RPMI7951 (cell line): ENCODE measurements at places on chromosomes 7 and 10.

DNA sequence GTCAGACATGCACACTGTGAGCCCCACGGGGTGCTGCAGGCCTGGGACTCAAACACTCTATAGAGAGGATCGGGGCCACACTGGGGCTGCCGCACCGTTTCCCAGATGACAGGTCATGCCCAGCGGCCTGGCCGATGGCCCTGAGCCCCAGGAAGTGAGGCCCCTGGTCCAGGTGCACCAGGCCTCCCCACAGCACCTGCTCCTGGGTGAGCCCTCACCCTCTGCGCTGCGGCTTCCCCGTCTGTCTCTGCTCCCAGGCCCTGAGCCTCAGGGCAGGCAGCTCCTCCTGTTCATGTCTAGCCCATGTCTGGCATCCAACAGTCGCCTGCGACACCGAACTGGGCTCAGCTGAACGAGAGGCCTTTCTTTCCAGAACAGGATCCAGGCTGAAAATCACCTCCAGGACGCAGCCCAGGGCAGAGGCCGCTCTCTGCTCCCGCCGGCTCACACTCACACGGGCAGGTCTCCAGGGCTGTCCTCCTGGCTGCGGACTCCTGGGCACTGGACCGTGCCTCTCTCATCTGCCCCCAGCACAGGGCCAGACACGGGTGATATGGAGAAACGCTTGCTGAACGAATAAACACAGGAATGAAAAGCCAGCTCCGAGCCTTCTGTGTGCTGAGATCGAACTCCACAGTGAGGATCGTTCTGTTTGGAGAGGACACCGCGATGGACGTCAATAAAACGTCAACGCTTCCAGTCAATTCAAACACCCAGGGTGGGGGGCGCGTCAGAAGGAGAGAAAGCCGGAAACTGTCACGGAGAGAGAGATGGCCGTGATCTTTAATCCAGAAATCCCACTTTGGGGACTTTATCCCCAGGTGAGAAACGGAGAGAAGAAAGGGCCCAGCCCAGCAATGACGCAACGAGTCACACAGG lies 202.4 kb downstream of the ELFN1 start:
- DNase-seq, result no peak

DNA sequence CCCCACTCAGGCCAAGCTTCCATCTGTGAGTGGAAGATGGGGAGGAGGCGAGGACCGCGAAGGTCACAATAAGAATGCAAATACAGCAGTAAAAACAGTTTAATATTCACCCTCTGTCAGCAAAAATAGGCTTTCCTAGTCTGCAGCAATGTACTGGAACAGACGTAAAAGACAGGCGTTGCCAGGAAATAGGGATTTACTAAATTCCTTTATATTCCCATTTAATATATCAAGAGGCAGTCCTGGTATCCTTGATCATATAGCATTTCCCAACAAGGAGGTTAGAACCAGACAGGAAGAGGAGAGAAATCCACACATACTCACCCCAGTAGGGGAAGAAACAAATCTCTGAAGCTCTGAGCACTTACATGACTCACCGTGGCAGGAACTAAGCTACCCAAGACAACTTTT lies 1054.9 kb upstream of the C7orf33 start:
- DNase-seq, result no peak

DNA sequence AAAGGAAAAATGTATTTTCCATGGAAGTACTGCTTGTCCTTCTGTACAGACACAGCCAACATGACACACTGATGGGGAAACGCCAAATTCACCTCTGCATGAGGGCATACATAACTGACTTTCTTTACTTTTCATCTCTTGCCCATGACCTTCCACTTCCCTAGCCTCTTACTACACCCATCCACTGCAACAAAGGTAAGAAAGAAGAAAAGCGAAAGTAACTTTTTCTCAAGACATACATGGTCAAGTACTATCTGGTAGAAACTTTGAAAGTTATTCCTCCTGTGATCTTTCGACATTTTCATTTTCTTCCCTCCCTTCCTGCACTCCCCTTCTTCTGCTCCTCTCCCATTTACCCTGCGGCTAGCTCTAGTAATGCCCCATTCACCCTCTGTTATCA lies 130.8 kb downstream of the USP6NL start:
- no peak for DNase-seq

- DNase-seq, result no peak
These were observed 1125.3 kb upstream of the C7orf33 start for GRCh38 chr7:147465223-147465622.

GRCh38 chr7:24795407-24795767 lies 38.1 kb upstream of the GSDME start:
- DNase-seq, result no peak

DNA sequence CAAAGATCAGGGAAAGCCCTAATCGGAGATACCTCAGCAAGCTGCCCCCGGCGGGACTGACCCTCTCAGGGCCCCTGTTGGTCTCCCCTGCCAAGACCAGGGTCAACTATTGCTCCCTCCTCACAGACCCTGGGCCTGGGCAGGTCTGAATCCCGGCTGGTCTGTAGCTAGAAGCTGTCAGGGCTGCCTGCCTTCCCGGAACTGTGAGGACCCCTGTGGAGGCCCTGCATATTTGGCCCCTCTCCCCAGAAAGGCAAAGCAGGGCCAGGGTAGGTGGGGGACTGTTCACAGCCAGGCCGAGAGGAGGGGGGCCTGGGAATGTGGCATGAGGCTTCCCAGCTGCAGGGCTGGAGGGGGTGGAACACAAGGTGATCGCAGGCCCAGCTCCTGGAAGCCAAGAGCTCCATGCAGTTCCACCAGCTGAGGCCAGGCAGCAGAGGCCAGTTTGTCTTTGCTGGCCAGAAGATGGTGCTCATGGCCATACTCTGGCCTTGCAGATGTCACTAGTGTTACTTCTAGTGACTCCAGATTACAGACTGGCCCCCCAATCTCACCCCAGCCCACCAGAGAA lies 24.1 kb downstream of the TBATA start:
- DNase-seq, result no peak

DNA sequence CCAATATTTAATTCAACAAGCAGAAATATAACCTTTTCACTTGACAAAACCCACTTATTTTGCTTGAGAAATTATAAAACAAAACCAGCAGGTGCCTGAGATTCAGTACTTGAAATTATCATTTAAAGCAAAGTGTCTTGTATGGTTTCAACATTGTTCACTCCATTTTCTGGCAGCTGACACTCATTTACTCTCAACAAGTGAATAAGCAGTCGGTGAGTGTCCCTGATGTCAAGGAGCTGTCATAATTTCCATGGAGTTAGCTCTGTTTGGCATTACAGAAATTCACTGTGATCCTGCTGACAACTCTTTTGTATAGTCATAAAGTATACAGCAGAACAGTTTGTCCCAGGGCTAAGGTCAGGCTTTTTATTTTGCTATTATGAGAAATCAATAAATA lies 490.0 kb downstream of the CNTNAP2 start:
- no peak for DNase-seq

GRCh38 chr7:104878577-104878976 lies 135.4 kb upstream of the KMT2E start:
- no peak for DNase-seq

GRCh38 chr10:45592432-45592831 lies 80.1 kb downstream of the ZFAND4 start:
- DNase-seq, result no peak

DNA sequence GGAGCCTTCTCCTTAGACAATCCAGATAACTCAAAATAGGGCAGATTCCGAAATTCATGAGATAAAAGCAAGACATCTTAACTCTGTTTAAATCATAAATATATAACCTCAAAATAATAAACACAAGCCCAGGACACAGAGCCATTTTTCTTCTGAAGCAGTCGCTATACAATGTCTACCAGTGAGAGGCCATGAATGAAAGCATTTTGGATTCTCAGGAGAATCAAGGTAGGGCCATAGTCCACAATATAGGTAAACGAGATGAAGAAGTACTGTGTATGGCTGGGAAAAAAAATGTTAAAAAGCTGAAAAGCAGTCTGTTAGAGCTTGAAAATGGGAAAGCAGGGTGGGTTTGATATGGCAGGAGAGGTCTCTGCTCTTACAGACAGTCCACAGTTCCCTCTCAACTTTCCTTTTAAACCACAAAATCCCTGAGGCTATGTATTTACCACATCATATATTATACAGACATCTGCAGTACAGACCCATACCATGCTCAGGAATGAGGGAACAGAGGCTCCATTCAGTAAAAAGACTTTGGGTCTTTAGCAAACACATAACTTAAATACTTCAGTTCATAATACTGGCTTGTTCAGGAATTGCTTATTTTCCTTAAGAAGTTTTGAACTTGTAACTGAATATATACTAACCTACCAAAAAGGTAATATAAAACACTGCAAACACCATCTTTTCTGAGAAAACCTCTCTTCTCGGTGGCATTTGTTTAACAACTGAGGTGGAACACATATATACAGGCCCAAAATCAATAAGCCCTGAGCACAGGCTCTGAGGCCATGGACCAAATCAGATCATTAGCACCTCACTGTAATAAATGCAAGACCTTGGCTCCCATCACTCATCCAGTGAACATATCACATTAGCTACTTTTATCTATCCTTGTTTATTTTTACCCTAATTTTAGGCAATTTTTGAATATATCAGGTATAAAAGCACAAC lies 109.3 kb downstream of the SORBS1 start:
- peak; percentile 71 for DNase-seq

- no peak for DNase-seq
These were observed at the start of gene CHAT for GRCh38 chr10:49613882-49614241. Gene CHAT, plus strand, starts transcription at chr10:49614037. Its CDS starts 153 bp downstream, at chr10:49614190.

GRCh38 chr7:12524794-12525386 lies 45.6 kb upstream of the SCIN start:
- peak; percentile 50 for DNase-seq

DNA sequence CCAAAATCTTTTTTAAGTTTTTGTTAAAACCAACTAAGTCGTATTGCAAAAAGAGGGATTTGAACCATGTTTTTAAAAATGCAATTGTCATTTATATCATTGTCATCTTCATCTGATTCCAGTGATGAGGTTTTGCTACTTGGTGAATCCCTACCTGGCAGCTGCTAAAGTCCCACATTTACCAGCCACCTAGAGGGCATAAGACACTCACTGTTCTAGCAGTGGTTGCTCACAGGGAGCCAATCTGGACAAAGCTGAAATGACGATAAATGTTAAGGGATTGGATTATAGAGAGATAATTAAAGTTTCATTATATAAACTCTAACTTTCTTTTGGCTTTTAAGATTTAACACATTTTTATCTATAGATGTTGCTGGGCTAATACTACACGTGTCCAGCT lies 18.7 kb downstream of the KIFBP start:
- no peak for DNase-seq

DNA sequence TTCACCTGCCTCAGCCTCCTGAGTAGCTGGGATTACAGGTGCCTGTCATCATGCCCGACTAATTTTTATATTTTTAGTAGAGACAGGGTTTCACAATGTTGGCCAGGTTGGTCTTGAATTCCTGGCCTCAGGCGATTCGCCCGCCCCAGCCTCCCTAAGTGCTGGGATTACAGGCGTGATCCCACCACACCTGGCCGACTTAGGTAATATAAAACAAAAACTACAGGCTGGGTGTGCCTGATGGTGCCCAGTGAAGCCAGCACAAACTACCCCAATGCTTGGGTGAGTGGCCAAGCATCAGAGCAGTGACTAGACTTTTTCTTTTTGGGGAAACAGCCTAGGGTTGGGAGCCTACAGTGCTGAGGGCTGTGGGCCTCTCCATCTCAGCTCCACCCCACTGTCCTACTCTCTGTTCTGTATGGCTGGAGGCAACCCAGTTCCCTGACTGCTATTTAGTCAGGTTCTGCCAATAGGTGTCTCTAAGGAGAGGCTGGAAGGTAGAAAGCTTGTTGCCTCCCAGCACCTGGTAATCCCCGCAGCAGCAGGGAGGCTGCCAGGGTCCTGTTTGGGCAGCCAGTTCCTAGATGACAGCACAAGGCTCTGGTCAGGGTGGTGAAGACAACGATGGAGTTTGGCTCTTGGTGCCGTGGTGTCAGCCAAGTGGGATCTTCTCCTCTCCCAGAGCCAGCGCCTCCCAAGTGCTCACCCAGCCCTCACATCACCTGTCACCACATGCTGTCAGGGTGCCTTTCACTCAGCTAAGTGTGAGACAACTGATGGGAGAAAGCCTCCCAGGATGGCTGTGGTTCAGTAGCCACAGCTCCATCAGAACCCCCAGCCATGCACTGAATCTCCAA lies 10.4 kb upstream of the NACAD start:
- DNase-seq, result no peak

DNA sequence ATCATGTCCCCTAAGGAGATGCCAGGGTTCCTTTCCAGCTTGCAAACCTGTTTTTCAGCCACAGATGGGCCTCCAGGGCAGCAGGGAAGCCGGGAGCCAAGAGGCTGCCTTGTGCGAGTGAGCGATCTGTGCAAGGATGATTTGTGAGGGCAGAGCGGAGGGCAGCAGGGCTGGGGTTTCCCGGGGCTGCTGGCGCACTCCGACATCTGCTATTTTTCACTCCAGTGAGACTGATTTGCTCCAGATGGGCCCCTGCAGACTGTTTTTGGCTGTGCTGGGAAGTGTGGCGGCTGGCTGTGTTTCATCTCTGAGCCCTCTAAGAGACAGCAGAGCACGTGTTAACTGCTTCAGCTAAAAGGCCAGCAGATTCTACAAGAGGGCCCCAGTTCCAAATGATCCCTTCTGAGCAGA lies 466.2 kb downstream of the TYW1 start:
- peak; percentile 73 for DNase-seq

DNA sequence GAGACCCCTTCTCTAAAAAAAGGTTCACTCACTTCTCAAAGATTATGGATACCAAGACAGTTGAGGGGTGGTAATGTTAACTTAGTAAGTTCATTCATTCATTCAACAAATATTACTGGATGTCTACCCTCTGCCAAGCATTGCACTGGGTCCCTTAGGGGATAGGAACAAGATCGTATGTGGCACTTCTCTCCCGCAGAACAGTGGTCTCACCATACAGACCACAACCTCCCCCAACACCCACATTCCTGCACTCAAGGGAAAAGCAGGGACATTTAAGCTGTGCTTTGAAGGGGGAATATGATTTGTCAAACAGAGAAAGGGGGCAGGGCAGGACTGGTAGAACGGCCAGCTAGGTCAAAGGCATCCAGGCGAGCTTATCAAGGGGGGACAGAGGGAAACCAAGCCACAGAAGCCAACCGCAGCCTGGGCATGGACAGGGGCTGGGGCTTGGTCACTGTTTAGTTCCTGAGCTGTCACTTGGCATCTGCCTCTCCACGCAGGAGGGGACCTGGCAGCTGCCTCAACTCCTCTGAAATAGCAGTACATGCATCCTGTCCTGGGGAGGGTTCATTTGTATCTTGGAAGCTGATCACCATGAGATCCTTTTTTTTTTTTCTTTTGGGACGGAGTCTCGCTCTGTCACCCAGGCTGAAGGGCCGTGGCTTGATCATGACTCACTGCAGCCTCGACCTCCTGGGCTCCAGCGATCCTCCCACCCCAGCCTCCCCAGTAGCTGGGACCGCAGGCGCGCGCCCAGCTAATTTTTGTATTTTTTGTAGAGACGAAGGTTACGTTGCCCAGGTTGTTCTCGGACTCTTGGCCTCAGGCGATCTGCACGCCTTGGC lies 949 bp upstream of the CLIP2 start:
- DNase-seq, result peak; percentile 61

- peak; percentile 79 for DNase-seq
These were observed 52.7 kb downstream of the RBM17 start for GRCh38 chr10:6141296-6142151.
